ENCODE measurements at places on chromosomes 5 and 9.

DNA sequence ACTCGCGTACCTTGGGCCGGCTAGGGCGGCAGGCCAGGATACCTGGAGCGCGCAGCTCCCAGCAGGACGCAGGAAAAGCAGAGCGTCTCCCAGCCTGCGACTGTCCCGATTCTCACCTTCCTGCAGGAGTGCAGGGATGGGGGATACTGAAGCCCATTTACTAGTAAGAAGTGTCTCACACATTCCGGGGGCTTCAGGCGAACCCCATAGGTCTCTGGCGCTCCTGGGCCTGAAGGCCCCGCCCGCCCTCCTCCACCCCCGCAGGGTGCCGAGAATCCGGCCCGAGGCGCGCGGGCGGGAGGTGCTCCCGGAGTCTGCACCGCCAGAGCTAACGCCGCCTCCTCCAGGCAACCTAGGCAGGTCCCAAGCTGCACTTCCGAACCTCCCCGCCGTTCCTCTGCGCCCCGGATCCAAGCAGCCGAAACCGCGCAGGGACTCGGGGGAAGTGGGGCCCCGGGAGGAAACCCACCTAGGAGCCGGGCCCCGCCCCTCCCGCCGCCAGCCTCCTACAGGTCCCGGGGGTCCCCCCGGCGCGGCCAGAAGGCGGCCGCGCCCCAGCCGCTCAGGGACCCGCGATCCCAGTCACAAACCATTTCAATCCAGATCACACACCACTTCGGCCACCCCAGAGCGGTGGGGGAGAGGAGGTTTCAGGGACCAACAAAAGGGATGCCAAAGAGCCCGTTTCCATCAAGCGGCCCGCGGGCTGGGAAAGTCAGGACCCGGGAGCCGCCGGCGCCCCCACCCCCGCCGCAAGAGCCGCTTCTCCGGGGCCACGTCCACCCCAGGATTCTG lies 1.2 kb downstream of the ROR2 start:
- H3K4me3 ChIP-seq = peak overlapping the region; percentile 66
- peaks cover 7% of the 10 kb centered on the region for H3K27me3 ChIP-seq
- H3K4me1 ChIP-seq = no peaks in the 10 kb centered on the region
- no peaks in the 10 kb centered on the region for H3K36me3 ChIP-seq
- no peak overlapping the region for H3K27ac ChIP-seq

- H3K4me1 ChIP-seq = no peaks in the 10 kb centered on the region
- no peaks in the 10 kb centered on the region for H3K27me3 ChIP-seq
- DNase-seq = no peak
- no peaks in the 10 kb centered on the region for H3K36me3 ChIP-seq
- H3K27ac ChIP-seq = no peak overlapping the region
- H3K4me3 ChIP-seq = no peak overlapping the region
Measured at GRCh38 chr5:153480401-153480800, 10.1 kb upstream of the GRIA1 start.

DNA sequence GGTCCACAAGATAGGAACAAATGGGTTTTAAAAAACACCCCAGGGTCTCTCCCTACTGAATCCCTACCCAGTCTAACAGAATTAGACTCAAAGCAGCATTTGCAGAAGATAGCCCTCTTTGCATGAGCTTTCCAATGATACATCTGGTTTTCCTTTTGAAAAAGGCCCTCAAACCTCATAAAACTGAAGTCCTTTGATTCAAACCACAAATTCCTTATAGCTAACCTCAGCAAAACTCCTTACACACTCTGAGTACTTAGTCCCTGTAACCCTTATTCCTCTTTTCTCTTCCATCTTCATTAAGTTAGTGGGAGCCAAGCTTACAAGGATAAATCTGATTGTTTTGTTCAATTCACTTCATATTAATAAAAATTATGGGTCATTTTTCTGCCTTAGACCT lies 90.5 kb upstream of the TNC start:
- no peak for DNase-seq
- H3K27ac ChIP-seq = no peak overlapping the region
- no peak overlapping the region for H3K4me3 ChIP-seq
- no peaks in the 10 kb centered on the region for H3K4me1 ChIP-seq

GRCh38 chr9:15711931-15712330 lies 159.1 kb downstream of the CCDC171 start:
- no peaks in the 10 kb centered on the region for H3K4me1 ChIP-seq
- H3K36me3 ChIP-seq = no peaks in the 10 kb centered on the region
- H3K4me3 ChIP-seq = no peak overlapping the region
- no peaks in the 10 kb centered on the region for H3K27me3 ChIP-seq
- H3K27ac ChIP-seq = no peak overlapping the region

- no peak for DNase-seq
- no peaks in the 10 kb centered on the region for H3K36me3 ChIP-seq
- H3K27ac ChIP-seq = no peak overlapping the region
- H3K4me3 ChIP-seq = no peak overlapping the region
- H3K27me3 ChIP-seq = no peaks in the 10 kb centered on the region
Measured at GRCh38 chr9:112819635-112820496, 69.3 kb downstream of the SNX30 start.

DNA sequence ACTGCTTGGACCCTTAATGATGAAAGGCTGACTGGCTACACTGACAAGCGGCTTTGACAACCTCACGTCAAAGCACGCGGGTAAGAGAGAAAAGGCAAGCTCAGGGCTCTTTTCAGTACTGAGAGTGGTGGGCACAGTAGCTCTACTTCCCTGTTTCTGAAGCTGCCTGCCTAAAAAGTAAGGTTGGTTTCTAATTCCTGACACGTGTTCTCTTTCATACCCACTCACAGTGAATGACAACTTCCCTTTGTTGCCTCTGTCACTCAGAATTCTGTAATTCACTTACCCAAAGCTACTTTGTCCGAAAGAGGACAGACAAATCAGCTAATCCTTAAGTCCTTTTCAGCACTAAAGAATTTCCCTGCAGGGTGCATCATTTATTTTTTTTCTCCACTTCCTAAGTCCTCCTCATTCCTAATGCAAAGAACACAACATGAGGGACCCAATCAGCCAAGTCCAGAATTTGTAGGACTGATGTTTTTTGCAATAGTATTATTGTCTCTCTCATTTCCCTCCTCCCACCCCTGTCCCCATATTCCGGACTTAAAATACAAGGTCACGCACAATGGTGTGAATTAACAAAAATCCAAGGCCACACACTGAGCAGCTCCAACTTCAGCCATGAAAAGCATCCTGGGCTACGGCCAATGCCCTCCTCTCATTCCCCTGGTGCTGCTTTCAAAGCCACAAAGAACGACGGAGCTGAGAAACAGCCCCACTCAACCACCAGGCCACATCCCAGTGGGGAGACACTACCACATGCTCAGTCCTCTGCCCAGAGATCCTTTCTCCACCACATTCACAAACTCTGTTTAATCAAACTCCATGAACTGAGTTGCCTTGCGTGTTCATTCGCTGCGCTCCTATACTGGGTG lies 221.0 kb downstream of the TSSK1B start:
- no peak overlapping the region for H3K27ac ChIP-seq
- DNase-seq = no peak
- no peaks in the 10 kb centered on the region for H3K27me3 ChIP-seq
- no peaks in the 10 kb centered on the region for H3K4me1 ChIP-seq
- no peaks in the 10 kb centered on the region for H3K36me3 ChIP-seq

DNA sequence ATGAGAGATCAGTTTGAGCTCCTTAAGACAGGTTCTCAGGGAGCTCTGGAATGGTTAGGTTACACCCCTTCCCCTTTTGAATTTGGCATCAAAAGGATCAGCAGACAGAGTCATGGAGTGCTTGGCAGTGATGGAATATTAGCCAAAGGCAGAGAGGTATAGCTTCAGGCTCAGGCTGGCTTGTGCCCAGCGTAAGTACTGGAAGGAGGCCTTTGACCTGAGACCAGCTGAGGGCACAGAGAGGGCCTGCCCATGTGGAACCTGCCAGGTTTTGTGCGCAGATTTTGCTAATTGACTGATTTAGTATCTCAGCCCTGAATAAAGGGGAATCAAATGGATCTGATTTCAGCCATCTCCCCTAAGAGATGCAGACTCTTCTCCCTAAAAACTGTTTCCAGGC lies 81.5 kb downstream of the RGS3 start:
- H3K4me1 ChIP-seq = peaks cover 10% of the 10 kb centered on the region
- no peak overlapping the region for H3K27ac ChIP-seq
- no peaks in the 10 kb centered on the region for H3K36me3 ChIP-seq
- H3K27me3 ChIP-seq = no peaks in the 10 kb centered on the region
- H3K4me3 ChIP-seq = no peak overlapping the region

- no peaks in the 10 kb centered on the region for H3K4me1 ChIP-seq
- H3K27ac ChIP-seq = no peak overlapping the region
- no peak overlapping the region for H3K4me3 ChIP-seq
- no peak for DNase-seq
Measured at GRCh38 chr9:103169798-103170197, 174.7 kb downstream of the CYLC2 start.

DNA sequence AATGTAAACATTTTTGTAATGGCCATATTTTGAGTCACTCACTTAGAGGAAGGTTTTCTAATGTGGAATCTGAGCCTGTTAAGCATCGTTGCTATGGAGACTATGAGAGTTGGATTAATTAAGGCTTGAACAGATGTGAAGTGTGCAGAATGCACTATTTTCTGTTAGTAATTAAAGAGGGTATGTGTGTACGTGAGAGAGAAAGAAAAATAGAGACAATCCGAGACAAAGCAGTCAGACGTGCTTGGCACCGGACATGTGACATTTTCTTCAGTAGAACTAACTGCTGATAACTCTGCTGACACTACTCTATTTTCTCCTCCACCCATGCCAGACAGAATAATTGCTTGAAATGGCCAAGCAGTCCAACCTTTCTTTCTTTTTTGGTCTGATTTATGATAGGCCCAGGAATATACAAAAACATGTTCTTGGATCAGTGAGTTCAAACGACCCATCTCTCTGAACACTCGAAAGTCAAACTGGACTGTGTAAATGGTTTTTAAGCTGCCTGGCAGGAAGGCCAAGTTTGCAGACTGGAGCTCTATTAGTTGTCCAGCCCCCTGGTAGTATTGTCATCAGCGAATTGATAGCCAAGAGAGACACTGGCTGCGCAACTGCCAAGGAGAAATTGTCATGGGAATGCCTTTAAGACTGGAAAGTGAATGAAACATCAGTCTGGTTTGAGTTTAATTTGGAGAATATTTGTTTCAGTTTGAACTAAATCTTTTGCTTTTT lies 322.1 kb downstream of the ARHGEF28 start:
- no peaks in the 10 kb centered on the region for H3K4me1 ChIP-seq
- no peak for DNase-seq

GRCh38 chr5:65902104-65902503 lies 24.3 kb upstream of the ERBIN start:
- no peaks in the 10 kb centered on the region for H3K36me3 ChIP-seq
- H3K4me1 ChIP-seq = no peaks in the 10 kb centered on the region

DNA sequence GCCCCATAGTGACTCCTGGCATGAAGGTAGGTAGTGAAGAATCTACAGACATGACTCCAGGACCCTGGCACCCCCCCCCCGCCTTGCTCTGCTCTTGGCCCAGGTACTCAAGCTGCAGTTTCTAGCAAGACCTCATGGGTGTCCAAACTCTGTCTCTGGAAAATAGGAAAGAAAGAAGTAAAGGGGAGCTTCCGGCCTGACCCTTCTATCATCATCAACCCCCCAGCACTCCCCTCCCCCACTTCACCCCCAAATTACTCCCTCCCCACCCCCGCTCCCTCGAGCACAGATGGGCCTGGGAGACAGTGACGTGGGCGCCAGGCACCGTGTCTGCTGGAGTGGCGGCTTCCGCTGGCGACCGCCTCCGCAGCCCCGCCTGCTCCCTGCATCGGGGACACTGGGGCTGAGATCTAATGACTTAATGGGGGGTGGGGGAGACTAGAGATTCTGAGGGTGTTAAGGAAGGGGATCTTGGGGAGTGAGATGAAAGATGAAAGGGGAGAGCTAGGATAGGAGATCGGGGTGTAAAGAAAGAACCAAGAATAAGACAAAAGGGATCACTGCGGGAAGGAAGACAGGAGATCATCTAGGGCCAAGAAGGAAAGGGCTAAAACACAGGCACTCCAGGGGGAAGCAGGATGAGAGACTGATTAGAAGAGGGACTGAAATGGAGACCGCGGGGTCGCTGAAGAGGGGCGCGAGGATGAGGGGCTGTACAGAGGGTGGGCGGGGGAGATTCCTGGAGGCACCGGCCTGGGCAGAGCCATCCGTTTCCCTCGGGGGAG lies 1.1 kb upstream of the DNAJB5 start:
- 0 out of 2 replicates have a peak overlapping the region, but pooled peaks have one; percentile 40 for H3K27ac ChIP-seq
- H3K36me3 ChIP-seq = no peaks in the 10 kb centered on the region
- H3K27me3 ChIP-seq = no peaks in the 10 kb centered on the region
- DNase-seq = no peak

DNA sequence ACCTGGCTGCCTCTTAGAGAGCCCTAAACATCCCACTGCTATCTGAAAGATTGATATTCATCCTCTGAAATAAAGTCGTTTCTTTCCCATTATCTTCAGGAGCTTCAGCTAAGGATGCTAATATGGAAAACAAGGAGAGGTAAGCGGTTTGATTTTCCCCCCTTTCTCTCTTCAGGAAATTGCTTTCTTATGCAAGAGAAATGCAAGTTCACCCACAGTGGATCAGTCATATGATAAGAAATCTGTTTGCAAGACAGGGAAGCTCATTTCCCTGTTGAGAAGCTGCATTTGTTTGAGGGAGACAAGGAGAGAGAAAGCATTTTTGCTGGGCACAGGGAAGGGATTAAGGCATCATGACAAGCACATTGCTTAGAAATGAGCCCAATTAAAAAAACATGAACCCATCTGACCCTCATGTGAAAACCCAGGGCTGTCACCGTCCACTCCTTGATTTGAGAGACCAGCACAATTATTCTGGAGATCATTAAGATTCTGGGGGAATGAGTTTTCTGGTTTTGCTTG lies 53.7 kb upstream of the BOD1 start:
- H3K27me3 ChIP-seq = no peaks in the 10 kb centered on the region
- no peaks in the 10 kb centered on the region for H3K36me3 ChIP-seq
- H3K27ac ChIP-seq = peak overlapping the region; percentile 28
- no peak overlapping the region for H3K4me3 ChIP-seq
- peak; percentile 63 for DNase-seq
- peaks cover 8% of the 10 kb centered on the region for H3K4me1 ChIP-seq

DNA sequence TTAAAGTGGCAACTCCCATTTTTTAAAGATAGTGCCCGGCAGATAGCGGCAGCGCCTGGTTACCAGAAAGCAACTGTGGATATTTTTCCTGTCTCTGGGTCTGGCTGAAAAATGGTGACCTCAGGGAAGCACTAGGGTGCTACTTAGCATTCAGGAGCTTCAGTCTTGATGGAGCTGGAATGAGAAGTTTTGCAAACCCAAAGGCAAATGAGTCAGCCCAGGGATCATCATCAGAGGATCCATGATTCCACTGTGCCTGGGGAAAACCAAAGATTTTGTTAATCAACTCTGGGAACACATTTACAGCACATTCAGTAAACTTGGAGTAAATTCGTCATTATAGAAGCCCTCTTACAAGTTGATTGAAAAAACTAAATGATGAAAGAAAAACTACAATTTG lies 26.7 kb downstream of the F2R start:
- H3K36me3 ChIP-seq = no peaks in the 10 kb centered on the region
- H3K27ac ChIP-seq = no peak overlapping the region
- DNase-seq = no peak
- H3K27me3 ChIP-seq = no peaks in the 10 kb centered on the region
- H3K4me1 ChIP-seq = no peaks in the 10 kb centered on the region

- H3K4me3 ChIP-seq = no peak overlapping the region
- no peaks in the 10 kb centered on the region for H3K4me1 ChIP-seq
- H3K27ac ChIP-seq = no peak overlapping the region
- DNase-seq = no peak
- no peaks in the 10 kb centered on the region for H3K36me3 ChIP-seq
Measured at GRCh38 chr5:10789021-10789420, 28.0 kb upstream of the DAP start.

GRCh38 chr9:131872006-131872405 lies 132.1 kb upstream of the RAPGEF1 start:
- no peaks in the 10 kb centered on the region for H3K27me3 ChIP-seq
- H3K4me3 ChIP-seq = no peak overlapping the region
- H3K36me3 ChIP-seq = no peaks in the 10 kb centered on the region

Measured in H1 (cell line).